A549 treated with AZD2906 at 1 μM for 4 hours (cell line): ENCODE measurements at places on chromosomes 3 and 15. TPM values are rescaled to one million over a fixed set of nuclear protein-coding genes. Genes with fewer than 3 reads are reported as not detected.

Gene ARID3B
- 2.8 to 3.3 TPM (median 2.8 TPM) in 5 replicates for total RNA-seq

Gene ATP13A5
- not detected in 5 replicates for total RNA-seq

Gene UROC1
- total RNA-seq = not detected in 5 replicates

Gene C15orf62
- total RNA-seq = 0.03 to 0.06 TPM (median 0.04 TPM) in 4 of 5 replicates, not detected in the other
